Mucosa of gallbladder (tissue), 1 donor: ENCODE measurements at places on chromosomes 3 and 15. TPM values are rescaled to one million over a fixed set of nuclear protein-coding genes. Genes with fewer than 3 reads are reported as not detected.

DNA sequence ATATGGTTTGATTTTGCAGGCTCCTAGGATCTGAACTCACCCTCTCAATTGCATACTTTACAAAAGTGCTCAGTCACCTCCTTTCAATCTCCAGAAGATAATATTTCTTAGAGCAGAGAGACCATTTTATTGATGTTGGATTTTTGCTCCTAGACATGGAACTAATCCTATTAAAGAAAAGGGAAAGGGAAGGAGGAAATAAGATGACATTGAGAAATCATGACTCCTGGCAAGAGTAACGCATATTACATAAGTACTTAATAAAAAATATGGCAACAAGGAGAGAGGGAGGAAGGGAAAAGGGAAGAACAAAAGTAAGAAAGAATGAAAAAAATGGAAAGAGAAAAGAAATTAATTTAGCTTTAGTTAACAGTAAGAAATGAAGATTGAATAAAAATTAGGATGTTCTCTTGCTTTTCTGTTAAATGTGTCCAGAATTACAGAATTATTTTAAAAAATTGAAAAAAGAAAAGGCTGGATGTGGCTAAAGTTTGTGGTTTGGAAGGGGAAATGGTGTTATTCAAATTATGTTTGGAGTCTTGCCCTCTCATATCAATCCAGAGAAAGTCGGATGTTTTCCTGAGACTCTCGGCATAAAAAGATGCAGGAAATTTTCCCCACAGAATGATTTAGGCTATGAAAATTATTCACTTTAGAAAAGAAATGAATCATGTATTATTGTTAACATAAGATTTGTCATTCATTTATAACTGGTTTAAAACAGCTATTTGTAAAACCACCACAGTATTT lies 474.0 kb downstream of the FGF12 start:
- no peak for DNase-seq

Gene TP63
- 0.06 TPM for total RNA-seq

Gene RETNLB
- not detected for total RNA-seq

DNA sequence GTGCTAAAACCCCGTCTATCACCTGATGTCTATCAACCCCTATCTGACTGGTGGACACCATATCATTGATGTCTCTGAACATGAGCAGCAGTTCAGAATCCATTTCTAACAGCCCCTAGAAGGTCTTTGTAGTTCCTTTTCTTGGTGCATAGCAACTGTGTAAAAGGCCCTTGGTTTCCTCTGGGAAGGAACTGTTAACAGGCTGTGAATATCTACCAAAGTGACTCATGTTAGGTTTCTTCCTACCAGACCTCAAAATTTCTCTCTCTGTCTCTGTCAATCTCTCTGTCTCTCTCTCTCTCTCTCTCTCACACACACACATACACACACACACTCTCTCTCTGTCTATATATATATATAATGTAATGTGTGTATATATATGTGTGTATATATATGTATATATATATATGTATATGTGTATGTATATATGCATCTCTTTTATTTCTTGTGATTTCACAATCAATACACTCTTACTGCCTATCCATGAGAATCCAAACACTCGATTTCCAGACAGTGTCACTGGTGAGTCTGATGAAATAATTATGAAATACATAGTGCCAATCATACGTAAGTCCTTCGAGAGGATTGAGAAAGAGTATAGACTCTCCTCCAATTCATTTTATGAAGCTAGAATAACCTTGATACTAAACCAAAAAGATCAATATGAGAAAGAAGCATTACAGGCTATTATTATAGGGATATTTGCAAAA lies 335.9 kb upstream of the SLCO3A1 start:
- DNase-seq: no peak

DNA sequence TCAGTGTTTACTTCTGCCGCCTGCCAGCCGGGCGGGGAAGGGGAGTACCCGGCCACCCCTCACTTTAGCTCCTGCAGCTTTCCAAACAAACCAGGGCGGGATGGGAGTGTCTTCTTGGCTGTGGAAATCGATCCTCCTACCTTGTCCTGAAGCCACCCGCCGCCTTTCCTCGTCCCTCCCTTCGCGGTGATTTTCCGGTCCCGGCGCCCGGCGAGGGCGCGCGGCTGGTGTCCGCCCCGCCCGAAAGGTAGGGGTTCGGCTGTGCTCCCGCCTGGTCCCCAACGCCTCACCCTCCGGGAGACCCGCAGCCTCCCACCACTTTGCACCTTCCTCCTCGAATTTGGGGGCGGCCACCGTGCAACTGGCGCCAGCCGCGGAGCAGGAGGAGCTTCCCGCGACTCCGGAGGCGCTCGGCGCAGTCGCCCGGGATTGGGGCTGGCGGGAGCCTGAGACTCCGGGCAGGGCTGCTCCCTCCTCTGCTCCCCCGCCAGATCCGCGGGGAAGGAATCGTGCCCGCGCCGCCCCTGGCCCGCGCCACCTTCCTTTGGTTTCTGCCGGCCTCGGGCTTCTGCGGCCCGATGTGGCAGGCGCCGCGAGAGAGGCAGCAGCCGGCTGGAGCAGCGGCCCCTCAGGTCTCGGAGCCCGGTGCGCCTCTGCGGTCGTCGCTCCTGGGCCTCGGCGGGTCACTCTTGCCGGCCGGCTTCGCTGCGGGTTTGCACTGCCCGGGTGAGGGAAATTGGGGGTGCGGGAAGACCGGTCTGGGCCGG lies 30.7 kb upstream of the ST3GAL6 start:
- no peak for DNase-seq

DNA sequence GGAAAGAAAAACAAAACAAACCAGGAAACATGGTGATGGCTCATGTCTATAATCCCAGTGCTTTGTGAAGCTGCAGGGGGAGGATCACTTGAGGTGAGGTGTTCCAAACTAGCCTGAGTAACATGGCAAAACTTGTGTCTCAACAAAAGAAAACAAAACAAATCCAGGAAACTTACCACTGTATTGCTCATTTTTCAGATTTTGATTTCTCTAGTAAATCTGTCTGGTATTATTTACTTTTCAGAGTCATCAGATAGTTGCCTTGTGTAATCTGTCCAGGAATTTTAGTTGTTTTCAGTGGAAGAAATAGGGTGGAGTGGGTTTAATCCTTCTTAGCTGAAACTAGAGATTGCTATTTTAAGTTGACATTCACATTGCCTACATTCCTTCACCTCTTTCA lies 91.8 kb upstream of the ALCAM start:
- no peak for DNase-seq

- DNase-seq: no peak
Measured at GRCh38 chr15:36218991-36219390, 360.4 kb upstream of the CDIN1 start.

Gene KLHL25
- 12.5 TPM for total RNA-seq

DNA sequence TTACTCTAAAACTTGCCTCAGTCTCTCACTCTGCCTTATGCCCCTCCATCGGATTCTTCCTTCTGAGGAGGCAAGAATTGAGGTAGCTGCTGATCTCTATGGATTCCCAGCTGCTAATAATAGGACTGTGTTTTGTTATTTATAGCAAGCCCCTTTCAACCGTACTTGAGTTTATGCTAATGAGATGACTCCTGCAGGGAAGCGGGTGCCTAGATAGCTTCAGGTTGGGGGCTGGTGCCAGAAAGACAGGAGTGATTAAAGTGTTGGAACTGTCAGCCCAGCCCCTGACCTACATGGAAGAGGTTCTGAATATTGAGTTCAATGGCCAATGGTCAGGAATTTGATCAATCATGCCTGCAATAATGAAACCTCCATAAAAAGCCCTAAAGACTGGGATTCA lies 21.8 kb upstream of the LIMD1 start:
- no peak for DNase-seq

DNA sequence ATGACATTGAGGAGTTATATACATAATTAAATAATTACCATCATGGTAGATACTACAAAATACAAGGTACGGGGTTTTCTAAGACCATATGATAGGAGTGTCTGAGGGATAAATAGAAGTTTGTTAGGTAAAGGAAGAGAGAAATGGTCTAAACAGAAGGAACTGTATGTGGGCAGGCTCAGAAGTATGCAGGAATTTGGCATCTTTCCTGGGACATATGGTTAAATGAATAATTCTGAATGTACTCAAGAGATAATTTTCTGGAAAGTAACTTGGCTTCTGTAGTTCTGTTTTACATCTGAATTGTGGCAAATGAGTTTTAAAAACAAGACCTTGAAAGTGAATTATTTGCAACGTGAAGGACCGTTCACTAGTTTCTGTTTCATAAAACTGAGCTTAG lies 17.5 kb downstream of the LMCD1 start:
- DNase-seq: no peak

- no peak for DNase-seq
Measured at GRCh38 chr15:89677381-89677780, 1.8 kb downstream of the PLIN1 start.

GRCh38 chr3:37957539-37957936 lies 33.0 kb upstream of the VILL start:
- no peak for DNase-seq

Gene PAQR5
- total RNA-seq: 20.5 TPM

DNA sequence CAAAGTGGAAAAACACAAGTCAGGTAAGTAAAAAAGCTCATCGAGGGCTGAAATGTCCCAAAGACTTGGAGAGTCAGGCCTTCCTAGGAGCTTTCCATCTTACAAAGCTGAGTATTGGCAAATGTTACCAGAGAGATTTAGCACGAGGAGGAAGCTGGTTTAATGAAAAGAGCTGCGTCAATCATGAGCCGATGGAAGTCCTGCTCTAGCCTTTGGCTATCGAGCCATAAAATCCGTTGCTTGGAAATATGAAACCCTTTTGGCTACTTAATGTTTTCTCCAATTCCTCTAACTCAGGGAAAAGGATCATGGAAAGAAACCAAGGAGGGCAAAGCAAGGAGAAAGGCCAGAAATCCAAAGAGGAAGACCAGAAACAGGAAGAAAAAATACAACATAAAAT lies 1074.6 kb downstream of the FHIT start:
- no peak for DNase-seq

Gene CHRM5
- total RNA-seq: not detected

GRCh38 chr3:151109286-151109800 lies 23.9 kb downstream of the MED12L start:
- no peak for DNase-seq

DNA sequence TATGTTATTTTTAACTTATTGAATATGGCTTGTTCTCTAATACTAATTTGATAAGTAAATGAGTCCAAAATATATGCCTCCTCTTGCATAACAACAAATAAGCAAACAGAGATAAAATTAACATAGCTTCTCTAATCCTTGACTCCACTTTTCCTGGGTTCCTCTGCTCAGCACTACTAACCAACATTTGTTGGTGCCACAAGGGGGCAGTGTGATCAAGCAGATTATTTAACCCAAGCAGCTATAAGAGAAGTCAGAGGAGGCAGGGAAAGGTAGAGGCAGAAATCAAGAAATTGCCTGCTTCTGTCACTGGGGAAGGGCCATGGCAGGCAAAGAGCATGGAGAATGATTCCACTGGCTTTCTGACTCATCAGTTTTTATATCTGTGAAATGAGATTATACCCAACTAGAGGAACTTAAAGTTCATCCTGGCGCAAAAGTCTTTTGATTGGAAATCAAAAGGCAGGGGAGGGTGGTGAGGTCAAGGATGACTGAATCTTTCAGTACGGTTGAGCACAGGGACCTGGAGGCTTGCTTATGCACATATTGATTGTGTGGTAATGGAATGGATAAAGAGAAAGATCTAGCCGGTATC lies 152.2 kb downstream of the IGSF11 start:
- DNase-seq: peak; percentile 75

Gene ITGA11
- 2.6 TPM for total RNA-seq

DNA sequence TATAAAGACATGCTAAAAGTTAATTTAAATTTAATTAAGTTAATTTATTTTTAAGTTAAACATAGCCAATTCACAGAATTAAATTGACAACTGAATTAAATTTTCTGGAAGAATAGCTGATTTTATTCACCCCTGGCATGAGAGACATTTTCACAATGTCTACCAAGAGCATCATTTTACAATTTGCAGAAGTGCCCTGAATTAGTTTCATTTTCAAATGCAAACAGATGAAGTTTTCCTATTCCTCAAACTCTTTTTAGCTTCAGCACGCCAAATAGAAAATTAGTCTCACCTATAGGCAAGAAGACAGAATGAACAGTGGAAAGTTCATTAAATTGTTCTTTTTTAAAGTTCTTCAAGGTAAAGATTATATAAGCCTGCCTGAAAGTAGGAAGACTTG lies 259.3 kb downstream of the ZBBX start:
- no peak for DNase-seq

Gene INSYN1
- 13.8 TPM for total RNA-seq

Gene SLCO3A1
- total RNA-seq: 34.2 TPM

DNA sequence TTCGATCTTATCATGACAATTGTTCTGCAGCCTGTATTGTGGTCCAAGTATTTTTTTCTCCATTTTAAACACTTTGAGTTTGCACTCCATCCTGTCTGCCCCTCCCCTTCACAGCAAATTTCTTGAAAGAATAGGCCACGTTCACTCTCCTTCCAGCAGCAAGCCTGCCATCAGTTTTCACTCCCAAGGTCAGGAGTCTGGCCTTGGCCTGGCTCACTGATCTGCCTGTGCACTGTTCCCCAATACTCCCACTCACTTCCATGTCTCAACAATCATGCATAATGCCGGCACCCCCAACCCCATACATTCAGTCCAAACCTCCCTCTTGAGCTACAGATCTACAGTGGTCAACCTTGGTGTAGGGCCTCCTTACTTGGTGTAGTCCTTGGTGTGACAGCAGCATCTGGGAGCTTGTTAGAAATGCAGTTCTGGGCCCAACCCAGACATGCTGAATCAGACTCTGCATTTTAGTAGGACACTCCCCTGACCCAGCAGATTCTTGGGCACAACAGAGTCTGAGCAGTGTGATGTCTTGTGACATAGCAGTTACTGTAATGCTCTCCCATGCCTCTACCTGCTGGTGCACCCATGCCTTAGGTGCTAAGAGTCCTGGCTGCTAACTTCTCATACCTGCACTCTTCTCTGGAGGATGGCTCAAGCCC lies 58.3 kb upstream of the XCR1 start:
- no peak for DNase-seq

Gene MYLK
- total RNA-seq: 671 TPM

DNA sequence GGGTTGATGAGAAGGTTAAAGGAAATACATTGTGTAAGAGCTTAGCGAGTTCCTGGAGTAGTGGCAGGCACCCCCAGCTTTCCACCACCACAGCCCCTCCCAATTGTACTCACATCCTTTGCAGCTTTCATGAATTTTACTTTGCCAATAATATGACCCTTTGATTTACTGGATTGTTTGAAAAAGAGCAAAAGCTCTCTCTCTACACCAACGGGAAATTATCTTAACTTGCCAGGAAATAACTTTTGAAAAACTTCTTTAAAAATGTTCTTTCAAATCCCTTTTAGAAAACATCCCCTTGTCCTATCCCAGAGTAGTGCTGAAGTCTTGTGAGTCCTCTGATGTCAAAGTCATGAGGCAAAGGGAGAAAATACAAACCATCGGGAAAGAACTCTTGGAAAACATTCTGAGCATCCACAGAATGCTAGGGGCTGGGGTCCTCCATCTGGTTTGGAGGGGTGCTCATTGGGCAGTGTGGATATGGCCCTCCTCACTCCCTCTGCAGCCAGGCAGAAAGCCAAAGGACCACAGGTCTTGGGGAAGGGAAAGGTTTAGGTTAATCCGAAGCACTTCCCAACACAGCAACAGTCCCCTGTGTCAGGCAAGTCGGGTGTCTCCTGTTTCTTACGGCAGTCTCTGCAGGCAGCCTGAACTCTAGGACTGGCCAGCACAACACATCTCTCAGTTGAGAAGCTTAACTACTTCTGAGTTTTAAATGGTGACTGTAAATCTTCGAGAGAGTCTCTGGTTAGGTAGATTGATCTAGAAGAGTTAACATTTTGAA lies 36.5 kb downstream of the BOC start:
- DNase-seq: no peak

- no peak for DNase-seq
Measured at GRCh38 chr3:46097691-46098241, 70.5 kb upstream of the XCR1 start.

Gene FBXO40
- total RNA-seq: 0.03 TPM
